AG10803 (cell line): ENCODE measurements at places on chromosomes 12 and 14.

GRCh38 chr12:113479590-113480335 lies 8.1 kb upstream of the LHX5 start:
- peak; percentile 8 for DNase-seq

DNA sequence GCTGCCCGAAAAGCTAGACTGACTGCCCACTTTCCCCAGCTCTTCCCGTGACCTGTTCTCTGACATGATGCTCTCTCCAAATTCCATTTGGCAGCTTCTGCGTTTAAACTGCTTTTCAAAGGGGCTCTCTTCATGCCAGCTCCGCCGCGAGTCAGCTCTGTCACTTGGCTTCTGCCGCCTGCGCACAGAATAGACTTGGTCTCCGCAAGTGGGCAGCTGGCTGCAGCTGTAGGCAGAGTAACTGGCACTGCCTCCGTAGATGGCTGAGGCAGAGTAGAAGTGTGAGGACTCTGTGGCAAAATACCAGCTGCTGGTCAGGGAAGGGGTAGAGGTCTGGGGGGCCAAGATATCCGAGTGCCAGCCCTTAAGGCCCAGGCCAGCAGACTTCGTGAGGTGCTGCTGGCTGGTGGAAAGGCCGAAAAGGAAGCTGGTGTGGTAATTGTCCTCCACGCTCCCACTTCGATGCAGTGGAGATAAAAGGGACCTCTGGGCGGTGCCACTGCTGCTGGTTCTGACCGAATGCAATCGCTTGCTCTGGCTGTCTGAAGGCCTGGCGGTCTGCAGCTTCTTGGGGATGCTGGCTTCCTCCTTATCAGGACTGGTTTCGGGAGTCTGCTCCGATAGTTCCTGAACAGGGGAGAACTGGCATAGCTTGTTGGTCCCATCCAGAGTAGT lies 85.7 kb downstream of the DUSP16 start:
- no peak for DNase-seq

DNA sequence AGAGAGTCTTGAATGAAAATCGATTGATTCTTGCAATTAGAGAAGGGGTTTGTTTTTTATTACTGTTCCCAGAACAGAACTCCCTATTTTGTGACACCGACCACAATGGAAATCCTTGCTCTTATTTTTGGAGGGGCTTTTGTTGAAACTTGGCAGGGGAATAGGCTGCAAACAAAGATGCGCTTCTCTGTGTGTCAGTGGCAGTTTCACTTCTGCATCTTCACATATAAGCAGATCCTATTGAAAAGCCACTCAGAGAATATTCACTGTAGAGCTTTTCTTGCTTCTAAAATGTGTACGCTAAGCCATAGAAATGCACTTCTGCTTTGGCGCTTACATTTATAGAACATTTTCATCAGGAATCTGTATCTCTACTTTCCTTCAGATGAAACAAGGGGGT lies 1822.4 kb upstream of the SEL1L start:
- DNase-seq = no peak

DNA sequence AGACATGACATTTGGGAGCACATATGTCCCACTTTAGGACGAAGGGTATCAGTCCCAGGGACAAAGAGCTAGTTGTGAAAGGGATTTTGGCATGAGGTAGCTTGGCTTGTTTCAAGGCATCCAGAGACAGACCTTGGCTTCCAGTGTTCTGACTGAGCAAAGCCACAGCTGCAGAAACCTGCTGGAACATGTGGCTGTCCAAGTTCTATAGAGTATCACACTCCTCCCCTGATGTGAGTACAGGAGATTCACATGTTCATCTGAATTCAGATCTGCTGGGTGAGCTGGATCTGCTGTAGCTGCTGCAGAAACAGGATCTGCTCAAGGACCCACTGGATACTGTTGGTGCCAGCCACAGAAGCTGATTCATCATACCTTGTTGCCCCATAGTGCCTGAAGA lies 10.1 kb upstream of the C14orf39 start:
- no peak for DNase-seq

GRCh38 chr14:104541905-104542465 lies 37.6 kb upstream of the C14orf180 start:
- DNase-seq = no peak
